ENCODE measurements at places on chromosomes 5 and 9.

DNA sequence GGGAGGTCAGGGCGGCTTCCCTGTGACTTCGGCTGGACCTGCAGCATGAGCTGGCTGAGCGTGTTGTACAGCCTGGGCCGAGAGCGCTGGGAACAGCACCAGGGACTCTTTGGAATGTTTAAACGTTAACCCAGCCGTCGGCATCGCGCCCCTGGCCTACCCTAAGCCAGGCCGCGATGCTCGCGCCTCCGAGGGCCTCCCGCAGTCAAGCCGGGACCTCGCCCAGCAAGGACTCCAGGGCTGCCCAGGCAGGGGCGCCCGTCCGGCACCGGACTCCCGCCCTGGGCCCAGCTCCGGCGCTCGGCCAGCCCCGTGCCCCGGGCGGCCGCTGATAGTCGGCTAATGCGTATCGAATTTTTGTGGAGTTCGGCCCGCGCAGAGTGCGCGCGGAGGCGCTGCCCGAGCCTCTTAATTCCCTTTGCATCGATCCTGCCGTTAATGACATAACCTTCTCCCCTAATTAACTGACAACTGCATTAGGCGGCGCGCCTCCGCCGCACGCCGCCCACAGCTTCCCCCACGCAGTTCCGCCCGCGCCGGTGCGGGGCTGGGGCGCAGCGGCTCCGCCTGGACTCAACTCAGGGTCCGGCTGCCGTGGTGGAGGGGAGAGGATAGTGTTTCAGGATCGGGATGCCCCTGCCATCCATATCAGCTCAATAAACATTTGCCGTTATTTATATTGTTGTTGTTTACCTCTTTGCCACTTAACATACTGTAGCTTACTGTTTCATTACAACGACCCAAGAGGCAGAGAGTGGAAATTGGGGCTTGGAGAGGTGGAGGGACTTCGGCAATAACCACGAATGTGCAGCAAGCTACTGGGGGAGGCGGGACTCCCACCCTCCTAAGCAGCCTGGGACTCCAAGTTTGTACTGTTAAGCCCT, 28.8 kb upstream of the CDC23 start:
- peak; percentile 21 for DNase-seq

DNA sequence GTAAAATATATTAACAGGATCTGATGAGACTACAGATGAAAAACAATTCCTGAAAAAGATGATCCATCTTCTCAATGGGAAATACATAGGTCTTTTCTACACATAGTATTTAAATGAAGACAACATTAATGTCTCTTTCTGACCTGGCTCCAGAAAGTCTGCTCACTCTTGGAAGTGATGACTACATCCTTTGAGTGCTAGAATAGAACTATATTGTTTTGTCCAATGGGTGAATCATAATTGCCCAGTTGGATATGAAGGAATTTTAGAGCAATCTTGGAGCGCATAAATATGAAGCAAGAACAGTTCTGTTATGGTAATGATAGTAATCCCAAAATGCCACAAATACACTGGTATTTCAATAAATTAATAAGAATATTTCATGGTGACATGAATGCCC, 322.1 kb downstream of the DEPDC1B start:
- DNase-seq = no peak

- no peak for DNase-seq
Measured at GRCh38 chr5:145887217-145887616, 14.4 kb upstream of the GRXCR2 start.

- no peak for DNase-seq
Measured at GRCh38 chr9:128473104-128473503, 17.3 kb downstream of the ODF2 start.

DNA sequence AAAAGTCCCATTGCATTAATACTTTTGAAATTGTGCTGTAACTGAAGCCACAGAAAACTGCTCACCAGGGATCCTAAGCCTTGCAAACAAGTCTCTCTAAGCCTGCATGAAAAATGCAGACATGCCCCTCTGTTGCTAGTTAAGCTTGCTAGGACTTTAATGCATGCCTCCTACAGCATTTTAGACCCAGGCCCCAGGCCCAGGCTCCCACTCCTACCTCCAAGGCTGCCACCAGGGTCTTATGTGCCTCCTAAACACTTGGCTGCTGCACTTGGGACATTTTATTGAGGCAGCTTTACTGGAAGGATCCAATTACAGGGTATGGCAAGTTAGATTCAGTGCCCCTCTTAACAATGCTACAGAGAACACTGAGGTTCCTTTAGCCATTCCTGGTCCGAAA, 467.3 kb upstream of the CLINT1 start:
- no peak for DNase-seq

DNA sequence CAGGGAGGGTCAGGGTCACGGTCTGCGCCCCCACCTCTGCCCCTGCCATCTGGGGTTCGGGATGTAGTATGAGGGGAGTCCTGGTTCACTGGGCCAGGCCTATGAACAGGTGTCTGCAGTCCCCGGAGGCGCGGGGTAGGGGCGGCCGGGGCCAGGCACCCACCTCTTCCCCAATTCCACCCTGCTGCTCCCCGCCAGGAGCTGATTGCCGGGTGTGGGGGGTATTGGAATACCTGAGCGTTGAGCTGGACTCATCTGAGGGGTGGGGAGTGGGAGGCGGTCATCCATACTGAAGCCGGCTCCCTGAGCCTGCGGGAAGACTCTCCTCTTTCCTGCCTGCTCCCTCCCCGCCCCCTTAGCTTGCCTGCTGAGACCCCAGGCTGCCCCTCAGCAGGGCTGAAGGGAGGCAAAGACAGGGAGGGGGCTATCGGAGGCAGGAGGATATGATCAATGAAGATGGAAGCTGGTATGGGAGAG, 679 bp downstream of the SLC6A7 start:
- DNase-seq = no peak

DNA sequence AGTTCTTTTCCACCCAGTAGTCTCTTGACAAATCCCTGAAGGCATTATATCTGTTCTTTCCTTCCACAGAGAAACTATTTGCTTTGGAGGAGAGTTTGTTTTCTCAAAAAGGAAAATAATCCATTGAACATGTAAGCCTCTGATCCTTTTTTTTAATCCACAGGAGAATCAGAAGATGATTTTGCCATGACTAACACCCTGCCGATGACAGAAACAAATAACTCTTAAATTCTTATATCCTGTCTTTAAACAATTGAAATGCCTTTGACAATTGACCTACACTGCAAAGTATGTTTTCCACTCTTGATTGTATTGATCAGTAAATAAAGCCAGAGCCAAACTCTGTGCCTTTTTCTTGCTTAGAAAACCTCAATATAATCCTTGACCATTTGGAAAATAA, 666.4 kb upstream of the CTNND2 start:
- no peak for DNase-seq

GRCh38 chr5:164741376-164741775, 1236.0 kb downstream of the MAT2B start:
- no peak for DNase-seq

GRCh38 chr5:175795959-175796358, 75.4 kb upstream of the CPLX2 start:
- DNase-seq = no peak

- DNase-seq = no peak
Measured at GRCh38 chr5:34039398-34040157, 3.4 kb downstream of the C1QTNF3 start.

- DNase-seq = no peak
Measured at GRCh38 chr5:151155775-151156506, 1.6 kb downstream of the ANXA6 start.

DNA sequence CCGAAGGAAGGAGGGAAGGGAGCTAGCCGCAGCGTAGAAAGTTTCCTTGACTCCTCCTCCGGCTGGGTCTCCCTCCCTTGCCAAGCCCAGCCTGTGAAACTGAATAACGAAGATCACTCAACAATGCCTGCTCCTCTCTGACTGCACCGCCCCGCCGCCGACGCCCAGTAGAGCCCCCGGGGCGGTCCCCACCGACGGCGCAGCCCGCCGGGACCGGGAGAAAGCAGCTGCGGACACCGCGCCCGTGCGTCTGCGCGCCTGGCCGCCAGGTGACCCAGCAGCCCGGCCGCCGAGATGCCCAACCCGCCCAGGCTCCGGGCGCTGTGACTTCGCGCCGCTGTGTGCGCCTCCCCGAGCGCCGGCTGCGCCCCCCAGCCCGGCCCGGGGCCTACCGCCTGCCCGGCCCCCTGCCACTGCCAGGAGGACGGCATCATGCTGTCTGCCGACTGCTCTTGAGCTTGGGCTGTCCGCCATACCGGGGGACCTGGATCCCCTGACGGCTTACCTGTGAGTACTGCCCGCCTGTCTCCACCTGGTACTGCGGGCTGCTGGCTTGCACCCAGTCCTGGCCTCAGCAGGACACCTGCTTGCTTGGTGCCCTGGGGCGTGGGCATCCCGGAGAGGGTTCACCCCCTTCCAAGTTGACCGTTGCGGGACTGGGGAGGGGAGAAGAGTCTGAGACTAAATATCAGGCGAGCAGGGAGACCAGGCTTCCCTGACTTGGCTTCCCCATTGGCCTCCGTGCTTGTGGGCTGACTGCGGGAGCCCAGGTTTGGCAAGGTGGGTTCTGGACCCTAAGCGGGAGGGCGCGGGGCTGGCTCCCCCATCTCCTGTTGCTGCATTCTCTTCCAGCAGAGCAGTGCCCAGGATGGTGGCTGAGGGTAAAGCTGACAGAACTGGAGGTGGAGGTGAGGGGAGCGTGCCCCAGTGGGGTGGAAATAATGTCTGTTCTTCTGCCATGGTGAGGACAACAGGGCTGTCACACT, 26.2 kb upstream of the SPTLC1 start:
- no peak for DNase-seq

- no peak for DNase-seq
Measured at GRCh38 chr9:17761984-17762676, 183.3 kb downstream of the SH3GL2 start.
